Heart left ventricle (tissue), 16 donors: ENCODE measurements at places on chromosomes 11 and 22. TPM values are rescaled to one million over a fixed set of nuclear protein-coding genes. Genes with fewer than 3 reads are reported as not detected.

EML3 gene
- total RNA-seq = 20.6 TPM

ANO9 gene
- 0.21 TPM for total RNA-seq

MRGPRX3 gene
- not detected for total RNA-seq

DUSP8 gene
- 17.1 TPM for total RNA-seq

ALDH3B1 gene
- 7.5 TPM for total RNA-seq

CCDC81 gene
- total RNA-seq = 0.26 TPM

TNNI2 gene
- total RNA-seq = not detected

DNA sequence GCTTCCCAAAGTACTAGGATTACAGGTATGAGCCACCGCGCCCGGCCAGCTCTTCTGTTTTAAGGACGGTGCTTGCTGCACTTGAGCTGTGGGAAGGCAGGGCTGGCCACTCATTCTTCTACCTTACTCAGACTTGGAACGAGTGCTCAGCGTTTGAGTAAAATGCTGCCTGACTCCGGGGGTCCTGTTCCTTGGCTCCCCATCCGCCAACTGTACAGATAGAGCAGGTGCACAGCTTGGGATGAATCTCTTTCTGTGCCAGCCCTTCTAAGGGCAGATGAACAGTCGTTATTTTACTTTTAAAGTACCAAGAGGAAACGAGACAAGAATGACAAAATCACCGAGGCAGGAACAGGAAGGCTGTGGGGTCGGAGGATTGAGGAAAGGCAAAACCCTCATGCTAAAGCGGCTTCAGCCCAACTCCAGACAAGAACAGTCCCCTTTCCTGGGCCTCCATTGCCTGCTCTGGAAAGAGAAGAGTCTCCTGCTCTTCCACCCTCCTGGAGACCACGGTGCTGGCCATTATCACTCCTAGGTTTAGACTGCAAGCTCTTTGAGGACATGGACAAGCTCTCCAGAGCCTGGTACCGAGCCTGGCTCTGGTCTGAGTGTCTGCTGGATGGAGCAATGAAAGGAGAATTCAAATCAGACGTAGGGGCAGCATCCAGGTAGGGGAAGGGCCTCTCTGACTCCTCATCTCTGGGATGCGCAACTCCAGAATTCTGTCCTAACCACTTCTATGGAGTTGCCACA lies 1.1 kb upstream of the SUN2 start:
- no peak for DNase-seq

- no peak for DNase-seq
Measured at GRCh38 chr22:43262990-43263644, 76.2 kb upstream of the TTLL12 start.

DNA sequence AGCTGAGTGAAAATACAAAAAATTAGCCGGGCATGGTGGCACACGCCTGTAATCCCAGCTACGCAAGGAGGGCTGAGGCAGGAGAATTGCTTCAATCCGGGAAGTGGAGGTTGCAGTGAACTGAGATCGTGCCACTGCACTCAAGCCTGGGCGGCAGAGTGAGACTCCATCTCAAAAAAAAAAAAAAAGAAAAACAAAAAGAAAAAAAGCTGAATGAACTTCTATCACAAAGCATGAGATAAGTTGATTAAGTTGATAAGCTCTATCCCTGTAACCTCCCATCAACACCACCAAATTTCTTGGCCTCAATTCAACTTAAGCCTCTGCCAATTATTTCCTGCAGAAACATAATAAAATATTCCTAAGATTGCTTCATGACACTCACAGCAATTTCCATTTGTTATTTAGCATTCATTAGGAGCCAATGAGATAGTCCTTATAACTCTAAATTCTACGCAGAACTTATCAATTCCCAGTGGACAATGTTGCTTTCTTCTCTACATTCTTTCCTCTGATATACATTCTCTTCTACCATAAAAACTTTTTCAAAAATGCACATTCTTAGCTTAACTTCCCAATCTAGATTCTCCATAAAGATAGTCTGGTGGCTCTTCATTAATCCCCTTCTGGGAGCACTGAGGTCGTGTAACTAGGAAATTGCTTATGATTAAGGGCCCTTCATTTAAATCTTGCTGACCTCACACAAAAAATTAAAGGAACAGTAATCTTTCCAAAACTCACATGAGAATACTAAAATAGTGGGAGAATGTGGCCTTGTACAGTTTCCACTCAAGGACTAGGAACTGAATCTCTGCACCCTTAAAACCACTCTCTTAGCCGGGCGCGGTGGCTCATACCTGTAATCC lies 2.9 kb downstream of the AMBRA1 start:
- no peak for DNase-seq

- peak; percentile 55 for DNase-seq
Measured at GRCh38 chr11:69648679-69649575, 8.0 kb downstream of the CCND1 start.

DNA sequence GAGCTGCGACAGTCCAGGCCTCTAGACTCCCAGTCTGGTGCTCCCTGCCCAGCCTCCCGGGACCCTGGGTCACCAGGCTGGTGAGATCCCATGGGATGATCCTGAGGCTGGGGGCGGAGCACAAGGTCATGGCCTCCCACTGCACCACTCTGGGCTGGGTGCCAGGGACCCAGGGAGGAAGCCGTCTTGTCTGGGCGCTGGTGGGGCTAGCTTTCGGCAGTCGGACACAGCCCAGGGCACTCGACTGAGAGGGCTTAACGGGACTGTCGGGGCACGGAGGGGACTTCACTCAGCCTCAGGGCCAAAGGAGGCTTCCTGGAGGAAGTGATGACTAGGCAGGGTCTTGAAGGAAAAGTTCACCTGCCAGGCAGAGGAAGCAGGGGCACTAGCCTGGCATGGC lies 39.0 kb downstream of the ZC3H7B start:
- DNase-seq = peak; percentile 24

- no peak for DNase-seq
Measured at GRCh38 chr11:46293641-46294103, 16.2 kb downstream of the CREB3L1 start.

- DNase-seq = no peak
Measured at GRCh38 chr11:106986261-106986660, 32.0 kb downstream of the GUCY1A2 start.

- no peak for DNase-seq
Measured at GRCh38 chr11:8756201-8756600, 73.6 kb downstream of the RPL27A start.

- DNase-seq = no peak
Measured at GRCh38 chr11:114321621-114322257, 25.5 kb downstream of the NNMT start.

DNA sequence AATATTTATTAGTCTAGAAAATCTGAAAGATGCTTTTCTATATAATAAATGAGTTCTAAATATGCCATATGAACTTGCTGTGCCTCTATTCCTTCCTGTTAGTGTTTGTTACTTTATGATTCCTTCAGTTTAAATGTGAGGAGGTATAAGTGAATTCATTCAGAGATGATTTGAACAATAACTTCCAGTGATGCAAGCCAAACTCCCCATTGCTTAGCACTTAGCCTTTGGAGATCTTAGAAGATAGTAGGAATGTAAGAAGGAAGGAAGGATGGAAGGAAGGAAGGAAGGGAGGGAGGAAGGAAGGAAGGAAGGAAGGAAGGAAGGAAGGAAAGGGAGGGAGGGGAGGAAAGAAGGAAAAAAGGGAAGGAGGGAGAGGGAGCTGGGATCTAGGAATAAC lies 25.1 kb downstream of the MMP13 start:
- DNase-seq = no peak

GRCh38 chr22:48882636-48883200 lies 945.0 kb downstream of the BRD1 start:
- no peak for DNase-seq

- peak; percentile 70 for DNase-seq
Measured at GRCh38 chr11:118790357-118791110, 430 bp downstream of the DDX6 start.

DNA sequence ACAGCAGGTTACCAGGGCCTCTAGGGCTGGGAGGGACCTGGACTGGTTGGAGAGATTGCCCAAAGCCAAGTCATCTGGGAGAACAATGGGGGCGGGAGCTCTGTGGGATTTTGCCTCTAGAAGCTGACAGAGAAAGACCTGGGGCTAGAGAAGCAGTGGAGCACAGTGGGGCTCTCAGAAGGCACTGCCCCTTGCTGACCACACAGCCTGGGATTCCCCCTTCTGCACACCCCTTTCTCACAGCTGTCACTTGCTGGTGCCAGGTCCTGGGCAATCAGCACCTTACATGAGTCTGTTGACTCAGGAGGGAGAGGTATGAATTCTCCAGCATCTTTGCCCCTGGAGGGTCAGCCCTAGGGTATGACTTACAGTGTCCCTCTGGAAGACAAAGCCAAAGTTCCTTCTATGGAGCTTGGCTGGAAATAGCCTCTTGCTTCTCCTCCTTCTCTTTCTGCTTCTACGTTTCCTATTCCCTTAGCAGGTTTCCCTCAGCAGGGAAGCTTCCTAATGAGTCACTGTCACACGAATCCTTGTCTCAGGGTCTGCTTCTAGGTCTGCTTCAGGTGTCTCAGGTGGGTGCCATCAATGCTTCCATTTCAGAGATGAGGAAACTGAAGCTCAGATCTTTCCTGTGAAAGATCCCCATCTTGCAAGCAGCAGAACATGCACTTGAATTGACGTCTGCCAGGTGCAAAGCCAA lies 27.0 kb downstream of the GDPD5 start:
- no peak for DNase-seq
